GM12891 (cell line): ENCODE measurements at places on chromosomes 4 and X.

GRCh38 chr4:8649631-8650361 lies 57.2 kb downstream of the CPZ start:
- DNase-seq = no peak

DNA sequence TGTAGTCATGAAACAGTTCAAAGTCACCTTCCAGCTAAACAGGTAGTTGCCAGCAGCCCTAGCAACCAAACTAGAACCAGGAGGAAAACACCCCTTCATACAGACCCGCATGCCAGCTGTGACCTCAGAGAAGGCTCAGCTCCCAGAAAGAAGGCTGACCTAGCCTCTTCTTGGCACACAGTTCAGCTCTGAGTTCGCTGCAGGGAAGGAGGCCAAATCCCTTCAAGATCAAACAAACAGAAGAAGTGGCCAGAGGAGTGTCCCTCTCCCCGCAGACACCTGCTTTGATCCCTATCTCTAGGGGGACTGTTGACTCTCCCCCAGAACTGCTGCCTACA lies 56.0 kb downstream of the HADH start:
- DNase-seq = no peak

GRCh38 chr4:71974681-71975080 lies 57.1 kb upstream of the NPFFR2 start:
- DNase-seq = no peak

DNA sequence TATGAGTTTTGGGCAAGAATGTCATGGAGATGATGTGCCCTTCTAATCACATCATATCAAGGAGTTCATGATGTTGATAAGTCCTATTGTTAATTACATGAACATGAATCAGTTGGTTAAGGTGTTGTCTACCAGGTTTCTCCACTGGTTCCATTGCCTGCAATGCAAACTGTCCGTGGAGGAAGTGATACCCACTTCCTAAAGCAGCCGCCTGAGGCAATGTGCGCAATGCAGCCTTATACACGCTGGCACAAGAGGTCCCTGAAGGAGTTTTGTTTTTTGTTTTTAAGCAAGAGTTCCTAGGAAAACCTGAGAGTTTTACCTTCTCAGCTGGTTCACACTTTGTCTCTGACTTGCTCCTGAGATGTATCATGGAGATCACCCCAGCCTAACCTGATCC lies 5.9 kb upstream of the GPKOW start:
- no peak for DNase-seq

DNA sequence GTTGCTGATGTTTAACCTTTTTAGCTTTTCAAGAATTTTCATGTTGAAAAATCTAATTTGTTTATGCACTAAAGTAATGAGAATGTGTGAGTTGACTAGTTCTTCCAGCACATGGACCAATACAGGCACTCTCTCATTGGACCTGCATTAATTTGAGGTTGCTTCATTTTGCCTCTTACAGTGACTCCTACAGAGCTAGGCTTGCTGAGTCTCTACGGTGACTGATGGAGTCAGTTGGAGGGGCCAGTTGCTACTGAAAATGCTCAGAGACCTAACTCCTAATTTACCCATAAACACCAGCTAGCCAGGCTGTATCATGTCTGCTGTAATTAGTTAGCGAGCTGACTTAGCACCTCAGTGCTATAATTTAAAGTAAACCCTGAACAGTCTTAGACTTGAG lies 10.9 kb downstream of the MTHFD2L start:
- no peak for DNase-seq

DNA sequence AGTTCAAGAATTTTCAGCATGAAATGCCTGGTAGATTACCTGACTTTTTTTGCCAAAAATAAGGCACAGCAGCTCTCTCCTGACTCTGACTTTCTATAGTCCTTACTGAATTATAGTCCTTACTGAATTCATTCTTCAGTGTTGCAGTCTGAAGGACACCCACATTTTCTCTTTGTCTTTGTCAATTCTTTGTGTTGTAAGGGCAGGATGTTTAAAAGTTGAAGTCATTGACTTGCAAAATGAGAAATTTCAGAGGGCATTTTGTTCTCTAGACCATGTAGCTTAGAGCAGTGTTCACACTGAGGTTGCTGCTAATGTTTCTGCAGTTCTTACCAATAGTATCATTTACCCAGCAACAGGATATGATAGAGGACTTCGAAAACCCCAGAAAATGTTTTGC lies 168.0 kb downstream of the SOWAHB start:
- DNase-seq = no peak
